ENCODE measurements at places on chromosomes 6 and 20.

DNA sequence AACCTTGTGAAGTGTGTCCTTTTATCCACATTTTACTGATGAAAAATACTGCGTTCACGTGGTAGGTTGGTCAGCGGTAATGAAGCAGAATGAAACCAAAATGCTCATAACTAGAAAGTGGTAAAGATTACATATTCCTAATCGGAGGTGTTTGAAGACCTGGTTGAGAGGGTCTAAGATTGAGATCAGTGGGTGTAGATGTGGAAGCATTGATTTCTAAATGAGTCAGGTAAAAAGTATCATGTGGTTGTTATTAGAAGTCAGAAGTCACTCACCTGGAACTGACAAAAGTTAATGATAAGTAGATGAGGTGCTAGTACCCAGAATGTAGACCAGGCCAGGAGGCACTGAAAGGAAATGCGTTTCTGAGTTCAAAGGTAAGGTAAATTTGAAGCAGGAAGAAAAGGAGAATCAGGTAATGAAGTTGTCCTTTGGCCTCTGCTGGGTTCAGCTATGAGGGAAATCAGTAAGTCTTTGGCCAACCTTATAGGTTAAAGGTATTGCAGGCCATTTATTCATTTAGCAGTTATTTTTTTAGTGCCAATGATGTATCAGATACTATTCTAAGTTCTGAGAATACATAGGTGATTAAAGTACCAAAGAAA is 31.2 kb downstream of the FAM83B start:
- DNase-seq: no peak

DNA sequence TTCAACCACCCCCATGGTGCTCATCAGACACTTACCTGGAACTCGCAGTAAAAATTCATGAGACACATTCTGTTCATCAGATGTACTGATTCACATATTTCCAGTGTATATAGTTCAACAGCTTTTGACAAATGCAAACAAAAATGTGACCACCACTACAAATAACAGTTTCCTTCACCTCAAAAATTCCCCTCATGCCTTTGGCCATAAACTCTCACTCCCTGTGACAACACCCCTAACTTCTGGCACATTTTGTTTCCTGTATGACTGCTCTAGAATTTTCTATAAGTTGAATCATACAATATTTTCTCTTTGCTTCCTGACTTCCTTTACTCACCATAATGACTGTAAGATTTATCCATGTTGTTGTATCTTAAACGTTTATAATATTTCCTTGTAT is 63.7 kb downstream of the C6orf118 start:
- no peak for DNase-seq

- DNase-seq: peak; percentile 52
Measured at GRCh38 chr20:62980970-62981369, 25.8 kb downstream of the BHLHE23 start.

DNA sequence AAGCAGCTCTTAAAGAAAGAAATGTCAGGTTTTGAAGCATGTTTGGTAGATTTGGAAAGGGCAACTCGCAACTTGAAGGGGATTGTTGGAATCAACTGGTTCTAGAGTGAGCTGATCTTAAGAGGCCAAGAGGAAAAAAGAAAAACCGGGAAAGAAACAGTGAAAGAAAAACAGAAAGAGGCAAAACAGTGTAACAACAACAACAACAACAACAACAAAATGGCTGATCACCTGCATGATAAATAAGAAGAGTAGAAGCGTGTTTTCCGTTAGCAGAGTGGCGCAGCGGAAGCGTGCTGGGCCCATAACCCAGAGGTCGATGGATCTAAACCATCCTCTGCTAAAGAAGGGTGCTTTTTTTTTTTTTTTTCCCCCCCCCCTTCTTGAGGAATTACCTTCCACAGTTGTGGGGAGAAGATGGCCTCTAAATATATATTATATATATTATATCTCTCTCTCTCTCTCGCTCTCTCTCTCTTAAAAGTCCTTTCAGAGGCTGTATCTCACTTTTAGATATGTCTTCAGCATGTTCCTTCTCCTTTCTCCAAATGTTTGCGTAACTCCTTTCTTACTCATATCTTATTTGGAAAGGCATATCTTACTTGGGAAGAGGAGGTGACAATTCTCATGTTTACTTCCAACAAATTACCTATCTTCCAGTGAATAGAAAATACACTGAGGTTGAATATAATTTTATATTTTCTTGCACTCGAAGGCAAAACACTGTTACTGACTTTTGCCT is 134.4 kb downstream of the OR2B2 start:
- DNase-seq: no peak

DNA sequence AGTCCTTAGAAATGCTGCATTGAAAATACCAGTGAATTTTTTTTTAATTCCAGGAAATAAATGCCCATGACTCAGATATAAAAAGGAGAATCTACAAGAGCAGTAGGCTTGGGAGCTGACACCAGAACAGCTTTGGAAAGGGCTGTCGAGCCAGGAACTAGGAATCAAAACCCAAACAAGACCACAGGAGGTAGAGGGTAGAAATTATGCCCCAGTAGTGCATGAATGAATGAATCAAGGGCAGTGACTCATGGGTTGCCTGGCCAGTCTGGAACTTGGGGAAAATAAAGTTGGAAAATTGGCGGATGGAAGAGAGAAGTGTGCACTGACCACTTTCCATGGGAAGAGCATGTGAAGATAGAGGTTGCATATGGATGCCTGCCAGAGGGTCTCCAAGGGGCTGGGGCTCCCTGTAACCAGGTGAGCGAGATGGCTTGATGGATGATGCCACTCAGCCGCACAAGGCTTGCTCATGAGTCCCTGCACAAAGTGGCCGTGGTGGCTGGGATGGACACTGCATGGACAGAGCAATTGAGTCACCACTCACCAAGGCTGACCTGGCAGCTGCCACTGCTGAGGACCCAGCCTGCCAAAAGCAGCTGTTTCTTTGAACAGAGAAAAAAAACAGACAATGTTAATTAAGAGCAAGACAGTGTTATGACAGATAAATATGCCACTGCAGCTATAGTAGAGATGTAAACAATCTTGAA is 15.2 kb upstream of the MCCD1 start:
- DNase-seq: no peak

Measured in activated naive CD4-positive, alpha-beta T cell treated with anti-CD3 and anti-CD28 coated beads, Interleukin-2, amount 50 U/mL, for 16 hours (primary cell).